ENCODE measurements at places on chromosomes 7 and 10.

DNA sequence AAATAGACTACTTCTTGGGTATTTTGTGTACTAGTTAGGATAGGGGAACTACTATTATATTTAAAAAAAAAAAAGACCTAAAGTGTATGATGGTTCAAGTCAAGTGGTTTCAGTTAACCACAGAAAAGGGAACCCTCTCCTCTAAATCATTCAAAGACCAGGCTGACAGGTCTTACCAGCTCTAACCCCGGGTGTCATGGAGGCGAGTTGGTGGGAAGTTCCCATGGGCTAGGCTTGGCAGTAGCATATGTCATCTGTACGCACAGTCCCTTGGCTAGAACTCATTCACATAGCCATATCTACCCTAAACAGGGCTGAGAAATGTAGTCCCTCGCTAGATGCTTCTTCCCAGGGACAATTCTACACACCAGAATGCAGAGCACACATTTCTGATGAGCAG lies 37.7 kb upstream of the KCNMA1 start:
- DNase-seq = no peak

DNA sequence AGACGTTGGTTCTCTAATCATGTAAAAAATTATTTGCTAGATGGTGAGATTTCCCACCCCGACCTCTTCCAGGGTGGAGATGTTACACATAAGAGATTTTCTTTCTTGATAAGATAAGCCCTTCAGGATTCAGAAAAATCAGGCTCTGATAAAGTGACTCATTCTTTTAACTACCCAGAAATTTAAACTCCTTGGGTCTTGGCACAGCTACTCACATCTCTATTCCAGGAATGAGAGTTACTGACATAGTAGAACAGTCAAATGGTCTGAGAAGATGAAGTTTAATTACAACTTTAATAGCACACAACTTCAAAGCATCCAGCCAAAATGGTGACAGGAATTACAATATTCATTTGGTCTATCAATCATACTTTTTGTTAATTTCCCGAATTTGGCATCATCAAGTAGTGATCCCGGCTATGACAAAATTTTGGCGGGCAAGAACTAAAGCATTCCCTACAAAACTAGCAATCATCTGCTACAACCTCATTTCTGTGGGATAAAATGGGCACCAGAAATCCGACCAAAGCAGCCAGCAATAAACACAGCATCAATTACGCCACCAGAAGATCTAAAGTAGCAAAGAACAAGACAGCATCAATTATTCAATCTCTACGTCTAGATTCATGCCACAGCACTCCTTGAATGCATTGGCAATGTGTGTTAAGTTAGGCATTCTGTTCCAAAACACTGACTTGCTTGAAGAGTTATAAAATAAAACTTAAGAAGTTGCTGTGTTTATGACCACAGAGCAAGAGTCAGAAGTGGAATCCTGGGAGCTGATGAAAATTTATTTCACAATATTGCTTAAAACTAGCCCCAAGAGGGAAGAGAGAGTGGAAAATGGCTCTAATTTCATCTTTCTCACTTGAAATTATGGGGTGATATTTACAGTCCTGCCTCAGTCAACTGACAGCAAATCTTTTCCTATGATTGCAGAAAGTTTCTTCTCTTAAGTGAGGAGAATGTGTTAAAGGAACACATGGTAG lies 565.7 kb upstream of the ANKRD30A start:
- no peak for DNase-seq

GRCh38 chr10:17228091-17229015 lies at the start of gene VIM:
TSS of gene VIM (plus strand) at chr10:17228241. CDS start at chr10:17229423, 1,182 bp downstream.
- peak; percentile 90 for DNase-seq

GRCh38 chr10:113103131-113103840 lies 153.2 kb downstream of the TCF7L2 start:
- no peak for DNase-seq

DNA sequence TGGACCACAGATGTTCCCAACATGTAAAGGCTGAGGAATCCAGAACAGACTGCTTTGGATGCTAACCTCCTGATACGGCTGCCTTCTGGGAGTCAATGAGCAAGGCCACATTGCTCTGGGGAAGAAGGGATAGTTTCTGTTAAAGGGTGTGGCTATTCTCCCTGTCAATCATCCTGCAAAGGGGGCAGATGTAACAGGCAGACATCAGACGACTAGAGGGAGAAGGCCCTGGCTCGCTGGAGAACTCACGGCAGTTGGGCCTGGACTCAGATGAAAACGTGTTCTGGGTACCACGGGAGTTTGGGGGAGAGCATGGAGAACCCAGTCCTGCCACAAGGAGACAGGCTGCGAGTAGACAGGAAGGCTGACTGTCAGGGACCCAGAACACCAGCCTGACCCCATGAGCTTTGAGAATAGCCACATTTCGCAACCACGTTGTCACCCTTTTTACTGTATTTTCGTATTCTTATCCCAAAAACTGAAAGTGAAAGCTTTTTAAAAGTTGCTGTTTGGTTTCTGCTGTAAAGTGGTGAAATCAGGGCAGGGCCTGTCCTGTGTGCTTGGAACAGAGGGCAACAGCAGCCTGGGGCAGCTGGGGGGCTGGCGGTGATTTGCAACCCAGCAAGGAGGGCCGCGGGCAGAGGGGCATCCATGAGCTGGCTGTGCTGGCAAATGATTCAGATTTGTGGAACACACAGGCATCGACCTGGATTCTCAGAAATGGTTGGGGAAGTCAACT lies 95.3 kb downstream of the MYOF start:
- peak; percentile 37 for DNase-seq

DNA sequence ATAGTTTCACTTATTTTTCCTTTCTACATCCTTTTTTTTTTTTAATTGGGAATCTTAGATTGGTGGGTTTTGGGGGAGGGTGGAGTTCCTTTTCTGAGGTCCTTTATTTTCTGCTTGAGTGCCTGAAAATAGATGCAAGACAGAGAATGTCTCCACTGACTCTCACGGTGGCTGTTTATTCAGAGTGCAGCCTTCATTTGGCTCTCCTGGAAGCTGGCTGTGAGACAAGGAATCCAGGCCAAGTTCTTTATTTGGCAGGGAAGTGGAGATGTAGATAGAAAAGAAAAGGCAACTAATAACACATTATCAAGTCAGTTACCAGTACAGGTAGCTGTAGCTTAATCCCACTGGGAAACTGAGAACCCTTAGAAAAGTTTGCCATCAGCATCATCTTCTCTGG lies 118.6 kb downstream of the CNTNAP2 start:
- no peak for DNase-seq

- DNase-seq = no peak
These were observed 741.8 kb downstream of the SUGCT start for GRCh38 chr7:40876601-40877000.

DNA sequence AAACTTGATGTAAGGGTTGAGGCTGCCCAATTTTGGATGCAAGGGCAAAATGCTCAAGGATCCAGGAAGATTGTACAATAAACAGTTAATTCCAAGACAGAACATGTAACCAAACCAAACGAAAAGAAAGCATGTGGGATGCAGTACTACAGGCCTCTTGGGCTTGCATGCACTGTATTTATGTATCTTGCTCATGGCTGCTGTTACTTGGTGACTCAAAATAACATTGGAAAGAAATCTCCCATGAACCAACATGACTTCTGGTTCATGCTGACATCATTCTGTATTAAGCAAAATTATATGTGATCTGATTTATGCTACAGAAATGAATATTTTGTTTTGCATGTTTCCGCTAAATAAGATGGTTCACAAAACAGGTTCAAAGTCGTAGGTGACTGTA lies 65.9 kb upstream of the FZD1 start:
- no peak for DNase-seq

DNA sequence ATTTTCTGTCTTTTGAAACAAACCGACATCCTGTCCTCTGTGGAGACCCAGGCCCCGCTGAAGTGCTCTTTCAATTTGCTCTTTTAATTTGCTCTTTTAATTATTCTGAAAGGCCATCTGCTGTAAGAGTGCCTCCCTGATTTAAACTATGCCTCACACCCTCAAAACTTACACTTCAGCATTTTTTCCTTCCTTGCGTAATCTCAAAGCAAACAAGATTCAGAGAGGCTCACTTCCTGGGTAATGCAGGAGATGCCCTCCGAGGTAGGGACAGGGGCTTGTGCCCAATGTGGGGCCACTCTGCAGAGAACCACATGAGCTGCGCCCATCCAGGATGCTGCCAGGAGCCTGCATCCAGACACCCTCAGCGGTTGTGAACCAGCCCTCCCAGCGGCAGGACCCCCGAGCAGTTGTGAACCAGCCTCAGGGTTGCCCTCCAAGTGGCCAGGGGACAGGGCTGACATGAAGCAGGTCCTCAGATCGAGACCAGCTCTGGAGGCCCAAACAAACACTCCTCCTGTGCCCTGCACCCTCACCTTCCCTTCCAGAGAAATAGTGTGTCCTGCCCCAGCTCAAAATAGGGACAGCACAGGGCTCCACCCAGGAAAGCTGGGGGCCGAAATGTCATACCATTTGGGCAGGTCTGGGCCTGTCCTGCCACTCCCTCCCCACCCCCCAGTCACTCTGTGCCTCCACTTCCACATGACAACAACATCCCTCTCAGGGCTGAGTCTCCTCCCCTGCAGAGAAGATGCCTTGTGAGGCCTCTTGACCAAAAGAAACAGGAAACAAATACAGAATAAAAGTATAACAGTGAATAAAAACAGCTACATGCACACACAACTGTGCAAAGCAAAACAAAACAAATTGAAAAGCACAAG lies 190.4 kb downstream of the PTPRN2 start:
- DNase-seq = no peak

GRCh38 chr7:137927386-137927785 lies 74.5 kb downstream of the CREB3L2 start:
- no peak for DNase-seq

DNA sequence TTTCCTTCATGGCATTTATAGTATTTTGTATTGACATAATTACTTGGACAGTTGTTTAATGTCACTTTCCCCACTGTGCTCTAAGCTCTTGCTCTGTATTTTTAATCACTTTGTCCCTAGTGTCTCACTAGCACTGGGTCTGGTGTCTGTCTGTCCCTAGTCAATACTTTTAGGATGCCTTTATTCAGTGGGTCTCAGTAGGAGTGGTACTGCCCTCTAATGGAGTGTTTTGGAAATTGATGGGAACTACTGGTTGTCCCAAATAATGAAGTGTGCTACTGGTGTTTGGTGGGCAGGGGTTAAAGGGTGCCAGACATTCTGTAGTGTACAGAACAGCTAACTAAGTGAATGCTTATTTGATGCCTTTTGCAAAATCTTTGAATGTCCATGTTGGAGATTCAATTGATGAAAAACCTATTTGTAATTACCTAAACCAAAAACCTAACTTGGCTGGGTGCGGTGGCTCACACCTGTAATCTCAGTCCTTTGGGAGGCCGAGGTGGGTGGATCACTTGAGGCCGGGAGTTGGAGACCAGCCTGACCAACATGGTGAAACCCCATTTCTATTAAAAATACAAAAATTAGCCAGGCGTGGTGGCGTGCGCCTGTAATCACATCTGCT lies 33.3 kb downstream of the CDK14 start:
- DNase-seq = no peak

DNA sequence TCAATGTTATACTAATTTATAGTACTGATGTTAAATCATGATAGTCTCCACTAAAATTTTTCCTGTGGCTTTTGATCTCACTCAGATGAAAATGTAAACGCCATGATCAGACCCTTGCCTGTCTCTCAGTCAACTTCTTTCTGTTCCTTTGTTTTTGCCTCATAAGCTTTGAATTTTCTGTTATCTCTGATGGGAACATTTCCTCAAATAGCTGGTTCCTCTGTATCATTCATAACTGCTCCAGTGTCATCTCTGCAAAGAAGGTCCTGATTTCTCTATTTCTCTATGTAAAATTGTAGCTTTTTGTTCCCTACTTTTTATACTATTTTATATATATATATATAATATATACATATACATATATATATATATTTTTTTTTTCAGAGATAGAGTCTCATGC lies 67.5 kb downstream of the GPR141 start:
- DNase-seq = no peak

GRCh38 chr7:82345886-82346285 lies 97.7 kb downstream of the CACNA2D1 start:
- no peak for DNase-seq

DNA sequence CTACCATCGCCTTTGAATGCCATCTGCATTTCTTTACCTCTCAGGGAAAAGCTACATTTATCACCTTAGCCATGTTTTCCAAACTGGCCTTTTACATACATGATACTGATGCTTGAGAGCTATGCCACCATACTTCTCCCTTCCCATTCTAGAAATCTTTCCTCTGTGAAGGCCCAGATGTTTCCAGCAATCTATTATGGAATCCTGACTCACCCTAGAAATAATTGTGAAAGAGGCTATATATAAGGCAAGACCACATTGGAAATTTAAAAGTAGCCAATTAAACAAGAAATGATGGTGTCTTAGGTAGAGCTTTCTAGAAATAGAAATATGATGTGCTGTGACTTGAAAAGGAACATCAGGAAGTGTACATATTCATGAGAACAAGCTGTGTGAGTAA lies 389.7 kb downstream of the INHBA start:
- no peak for DNase-seq

- DNase-seq = no peak
These were observed at the start of gene PNLIPRP1 for GRCh38 chr10:116590590-116591444. TSS of gene PNLIPRP1 (plus strand) at chr10:116590959. CDS start at chr10:116591130, 171 bp downstream.

- DNase-seq = no peak
These were observed 20.9 kb upstream of the DNAJB12 start for GRCh38 chr10:72375585-72375984.

GRCh38 chr10:124414076-124414475 lies 4.6 kb downstream of the OAT start:
- no peak for DNase-seq

DNA sequence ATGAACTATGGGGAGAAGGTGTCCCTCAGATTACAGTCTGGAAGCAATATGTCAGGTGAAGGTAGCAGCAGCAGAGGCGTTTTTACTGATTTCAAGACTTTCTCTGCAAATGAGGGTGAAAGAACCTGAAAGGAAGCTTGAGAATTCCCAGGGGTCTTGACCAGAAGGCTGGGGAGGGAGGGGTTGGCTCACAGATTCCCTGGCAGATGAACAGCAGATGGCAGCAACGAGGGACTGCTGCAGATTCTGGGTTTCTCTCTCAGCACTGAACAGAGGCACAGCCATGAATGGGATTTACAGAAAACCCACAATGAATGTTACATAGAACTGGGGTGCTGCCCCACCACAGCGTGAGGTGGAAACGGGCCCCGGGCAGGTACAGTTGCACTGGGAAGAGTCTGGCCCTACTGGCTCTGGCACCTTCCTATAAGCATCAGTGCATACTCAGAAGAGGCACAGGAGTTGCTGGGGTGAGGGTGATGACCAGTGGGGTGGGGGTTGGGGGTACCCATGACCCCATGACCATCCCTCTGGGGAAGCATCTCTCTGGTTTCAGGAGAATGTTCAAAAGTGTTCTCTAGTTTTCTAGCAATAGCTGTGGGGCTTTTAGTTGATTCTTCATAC lies 317.8 kb downstream of the SH2D4B start:
- no peak for DNase-seq

- no peak for DNase-seq
These were observed 44.6 kb downstream of the FRA10AC1 start for GRCh38 chr10:93657757-93658156.

- peak; percentile 71 for DNase-seq
These were observed 4.0 kb upstream of the HECW1 start for GRCh38 chr7:43108255-43109011.

All from left ventricle myocardium superior (tissue), 1 donor.